ENCODE measurements at places on chromosomes 12 and 14.

- DNase-seq = no peak
Observed at GRCh38 chr14:22846811-22847307, 10.5 kb downstream of the MMP14 start.

GRCh38 chr14:78746086-78746595, 576.0 kb downstream of the NRXN3 start:
- no peak for DNase-seq

- no peak for DNase-seq
Observed at GRCh38 chr12:92147491-92147890, 1.8 kb upstream of the BTG1 start.

DNA sequence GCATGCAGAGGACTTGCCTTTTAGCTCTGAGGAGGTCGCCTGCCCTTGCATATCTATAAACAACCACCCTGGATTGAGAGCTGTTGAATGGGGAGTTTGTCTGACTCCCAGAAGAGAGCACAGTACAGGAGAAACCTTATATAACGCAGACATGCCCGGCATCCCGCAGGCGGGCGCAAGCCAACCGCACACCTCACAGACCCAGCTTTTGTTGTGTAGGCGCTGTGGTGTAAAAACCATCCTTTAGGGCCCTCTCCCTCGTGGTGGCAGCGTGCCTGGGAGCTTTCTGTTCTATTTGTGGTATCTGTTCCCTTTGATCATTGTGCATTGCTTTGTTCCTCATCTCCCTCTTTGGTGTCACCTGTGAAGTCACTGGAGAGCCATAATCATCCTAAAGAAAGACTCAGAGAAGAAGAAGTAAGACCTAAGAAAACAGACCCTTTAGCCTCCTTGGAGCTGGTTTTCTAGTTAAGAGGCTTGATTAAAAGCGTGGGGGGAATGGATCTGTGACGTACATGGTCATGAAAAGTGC, 77.7 kb downstream of the ETV6 start:
- no peak for DNase-seq

DNA sequence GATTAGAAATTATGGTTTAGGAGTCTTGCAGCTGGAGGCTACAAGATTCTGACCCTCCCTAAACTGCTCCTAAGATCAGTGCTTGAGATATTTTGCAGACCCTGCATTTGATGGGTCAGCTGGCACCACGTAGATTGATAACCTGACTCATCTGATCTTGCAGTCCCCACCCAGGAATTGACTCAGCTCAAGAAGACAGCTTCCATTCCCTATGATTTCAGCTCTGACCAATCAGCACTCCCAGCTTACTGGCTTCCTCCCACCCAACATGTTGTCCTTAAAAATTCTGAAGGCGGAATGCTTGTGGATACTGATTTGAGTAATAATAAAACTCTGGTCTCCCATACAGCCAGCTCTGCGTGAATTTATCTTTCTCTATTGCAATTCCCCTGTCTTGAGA, 23.2 kb upstream of the MTHFD1 start:
- no peak for DNase-seq

GRCh38 chr12:44817687-44818086, 58.4 kb downstream of the NELL2 start:
- no peak for DNase-seq

DNA sequence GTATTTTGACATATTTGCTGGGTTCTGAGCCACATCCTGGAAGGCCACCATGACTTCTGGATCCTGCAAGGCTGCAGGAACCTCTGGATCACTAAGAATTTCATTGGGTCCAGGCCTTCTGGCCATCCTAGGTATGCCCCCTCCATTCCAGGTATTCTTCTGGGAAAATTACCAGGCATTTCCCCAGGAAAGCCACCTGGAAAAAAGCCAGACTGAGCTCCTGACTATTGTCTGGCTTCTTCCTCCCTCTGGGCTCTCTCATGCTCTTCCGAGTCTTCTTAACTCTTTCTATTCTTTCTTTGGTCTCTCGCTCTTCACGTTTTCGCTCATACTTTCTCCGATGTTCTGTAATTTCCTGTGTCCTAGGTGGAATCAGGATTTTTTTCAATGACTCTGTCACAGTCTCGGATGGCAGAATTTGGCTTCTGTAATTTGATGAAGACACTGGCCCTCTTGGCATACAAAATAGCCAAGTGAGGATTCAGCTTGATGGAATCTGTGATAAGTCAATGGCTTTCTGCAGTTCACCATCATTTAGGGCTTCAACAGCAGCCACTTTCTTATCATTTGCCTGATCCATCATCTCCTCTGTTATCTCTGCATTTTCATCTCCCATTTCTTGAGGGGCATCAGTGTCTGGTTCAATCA, 42.6 kb downstream of the ATP23 start:
- no peak for DNase-seq

DNA sequence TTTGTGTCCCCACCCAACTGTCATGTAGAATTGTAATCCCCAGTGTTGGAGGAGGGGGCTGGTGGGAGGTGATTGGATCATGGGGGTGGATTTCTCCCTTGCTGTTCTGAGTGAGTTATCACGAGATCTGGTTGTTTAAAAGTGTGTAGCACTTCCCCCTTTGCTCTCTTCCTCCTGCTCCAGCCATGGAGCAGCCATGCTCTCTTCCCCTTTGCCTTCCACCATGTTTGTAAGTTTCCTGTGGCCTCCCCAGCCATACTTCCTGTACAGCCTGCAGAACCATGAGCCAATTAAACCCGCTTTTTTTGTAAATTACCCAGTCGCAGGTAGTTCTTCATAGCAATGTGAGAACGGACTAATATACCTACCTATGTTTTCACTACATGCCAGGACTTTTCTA, 2.6 kb upstream of the POC1B start:
- DNase-seq = no peak

GRCh38 chr14:23408307-23408630, 196 bp upstream of the MYH6 start:
- no peak for DNase-seq

- DNase-seq = no peak
Observed at GRCh38 chr14:42523666-42524065, 917.0 kb downstream of the LRFN5 start.

DNA sequence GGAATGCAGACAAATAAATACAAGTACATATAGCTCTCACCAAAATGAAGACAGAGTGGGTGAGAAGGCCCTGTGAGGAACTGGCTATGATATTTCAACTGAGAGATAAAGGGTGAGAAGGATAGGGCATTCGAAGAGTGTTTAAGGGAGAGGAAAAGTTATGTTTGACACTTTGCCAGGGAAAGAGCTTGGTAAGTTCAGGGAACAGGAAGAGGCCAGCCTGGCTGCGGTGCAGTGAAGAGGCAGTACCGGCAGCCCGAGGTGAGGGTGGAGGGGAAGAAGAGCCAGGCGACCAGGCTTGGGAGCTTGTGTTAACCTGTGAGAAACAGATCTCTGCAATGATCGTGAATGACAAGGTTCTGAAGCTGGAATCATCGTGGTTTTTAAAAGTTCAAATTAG, 84.7 kb upstream of the RFX4 start:
- no peak for DNase-seq

DNA sequence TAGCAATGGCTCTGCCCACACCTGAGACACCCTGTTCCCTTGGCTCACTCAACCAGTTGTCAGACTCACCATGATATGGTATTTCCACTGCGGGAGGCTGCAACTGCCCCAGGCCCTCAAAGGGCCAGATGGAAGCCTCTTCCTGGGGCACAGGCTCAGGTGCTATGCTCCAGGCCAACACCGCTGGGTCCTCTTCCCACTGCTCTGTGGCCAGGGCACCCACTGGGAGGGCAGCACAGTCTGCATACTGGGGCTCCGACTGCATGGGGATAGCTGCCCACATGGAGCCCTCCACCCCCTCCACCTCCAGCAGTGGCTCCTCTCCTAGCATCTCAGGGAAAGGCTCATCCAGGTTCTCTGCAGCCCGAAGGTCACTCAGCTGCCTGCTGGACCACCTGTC, 3.7 kb downstream of the ANGEL1 start:
- DNase-seq = no peak

DNA sequence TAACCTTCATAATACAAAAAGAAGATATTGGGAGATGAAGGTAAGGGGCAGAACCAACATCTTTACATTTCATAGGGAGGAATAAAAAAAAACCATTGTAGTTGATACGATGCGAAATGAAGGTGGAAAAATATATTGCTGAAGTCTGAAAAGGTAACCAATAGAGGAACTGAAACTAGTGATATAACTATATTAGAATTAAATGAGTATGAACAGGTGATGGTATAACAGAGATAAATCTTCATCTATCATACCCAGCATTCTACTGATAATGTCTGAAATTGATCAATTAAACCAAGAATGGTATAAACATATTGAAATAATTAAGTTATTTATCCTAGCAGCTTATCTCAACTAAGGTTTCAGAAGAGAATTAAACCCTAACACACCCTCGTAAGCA, 332.1 kb downstream of the NELL2 start:
- no peak for DNase-seq

GRCh38 chr14:96245710-96246538, 10.1 kb upstream of the BDKRB1 start:
- no peak for DNase-seq

DNA sequence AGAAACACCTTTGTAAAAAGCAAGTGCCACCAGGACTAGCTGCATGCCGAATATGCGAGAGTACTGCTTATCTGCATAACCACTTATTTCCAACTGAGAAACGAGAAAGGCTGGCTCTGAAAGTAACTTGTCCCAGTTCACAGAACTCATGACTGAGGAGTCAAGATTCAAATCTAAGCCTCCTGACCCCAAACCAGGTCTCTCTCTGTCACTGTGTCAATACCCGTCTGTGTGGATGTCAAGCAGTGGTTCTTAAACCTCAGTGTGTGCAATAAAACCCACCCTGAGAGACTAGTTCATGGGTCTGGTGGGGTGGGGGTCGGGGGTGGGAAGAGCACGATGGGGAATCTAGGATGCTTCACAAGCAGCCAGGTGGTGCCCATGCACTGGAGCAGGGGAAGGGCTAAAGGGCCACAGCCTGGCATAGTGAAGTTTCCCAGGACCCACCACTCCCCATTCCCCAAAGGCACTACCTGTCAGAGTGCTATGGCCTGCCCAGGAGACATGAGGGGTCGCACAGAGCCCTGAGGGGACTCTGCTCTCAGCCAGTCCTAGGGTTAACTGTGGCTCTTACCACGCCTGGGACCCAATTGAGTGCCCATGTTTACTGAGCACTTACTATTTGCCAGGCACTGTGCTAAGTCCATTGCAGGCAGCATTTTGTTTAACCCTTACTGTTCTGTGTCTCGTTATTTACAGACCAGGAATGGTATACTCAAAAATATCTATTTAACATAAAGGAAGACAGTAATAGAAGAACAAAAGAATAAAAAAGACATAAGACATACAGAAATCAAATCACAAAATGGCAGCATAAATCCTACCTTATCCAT, 33.4 kb upstream of the PNMA1 start:
- no peak for DNase-seq

- DNase-seq = no peak
Observed at GRCh38 chr14:96737881-96738280, 59.3 kb upstream of the VRK1 start.

GRCh38 chr12:45522227-45522626, 207.3 kb upstream of the ARID2 start:
- DNase-seq = no peak

DNA sequence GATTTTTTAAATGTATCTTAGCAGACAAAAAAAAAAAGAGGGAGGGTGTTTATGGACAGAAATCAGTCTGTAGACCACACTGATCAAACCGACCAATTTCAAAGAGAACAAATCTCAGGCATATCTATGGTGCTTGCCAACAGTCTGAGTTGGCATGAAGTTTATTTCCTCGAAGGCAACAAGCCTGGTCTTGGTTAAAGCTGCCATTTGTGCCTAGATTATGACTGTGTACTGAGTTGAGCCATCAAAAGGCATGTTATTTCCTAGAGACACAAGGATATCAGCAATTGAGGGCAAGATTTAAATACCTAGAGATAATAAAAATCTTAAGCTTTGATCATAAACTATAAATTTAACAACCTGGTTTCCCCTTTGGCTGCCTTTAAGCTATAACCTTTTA, 119.2 kb downstream of the SLC2A13 start:
- no peak for DNase-seq

DNA sequence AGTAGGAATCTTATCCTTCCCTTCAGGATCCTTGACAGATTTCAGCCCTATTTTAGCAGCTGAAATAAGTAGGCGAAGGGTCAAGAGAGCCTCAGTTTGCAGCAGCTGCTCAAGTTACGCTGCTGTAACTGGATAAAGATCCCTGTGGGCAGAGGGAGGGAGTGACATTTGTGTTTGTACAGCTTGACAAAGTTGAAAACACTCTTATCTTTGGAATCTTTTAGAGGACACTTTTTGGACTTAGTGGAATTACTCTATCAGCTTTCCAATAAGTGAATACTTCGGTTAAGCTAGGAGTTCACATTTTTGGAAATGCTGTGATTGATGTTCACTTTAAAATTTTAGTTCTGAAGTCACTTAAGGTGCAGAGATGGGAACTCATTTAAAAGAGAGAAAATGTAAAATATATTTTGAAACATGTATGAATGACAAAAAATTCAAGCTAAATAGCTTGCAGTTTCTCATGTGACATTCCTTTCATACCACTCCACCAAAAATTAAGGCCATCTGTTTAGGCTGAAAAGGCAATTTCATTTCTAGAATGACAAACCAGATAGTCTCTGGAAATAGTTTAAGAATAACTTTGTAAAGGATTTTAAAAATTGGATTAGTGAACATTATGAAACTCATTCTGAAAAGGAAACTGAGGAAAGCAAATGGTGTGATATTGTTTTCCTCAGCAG, 55.2 kb downstream of the SLC38A4 start:
- DNase-seq = no peak

DNA sequence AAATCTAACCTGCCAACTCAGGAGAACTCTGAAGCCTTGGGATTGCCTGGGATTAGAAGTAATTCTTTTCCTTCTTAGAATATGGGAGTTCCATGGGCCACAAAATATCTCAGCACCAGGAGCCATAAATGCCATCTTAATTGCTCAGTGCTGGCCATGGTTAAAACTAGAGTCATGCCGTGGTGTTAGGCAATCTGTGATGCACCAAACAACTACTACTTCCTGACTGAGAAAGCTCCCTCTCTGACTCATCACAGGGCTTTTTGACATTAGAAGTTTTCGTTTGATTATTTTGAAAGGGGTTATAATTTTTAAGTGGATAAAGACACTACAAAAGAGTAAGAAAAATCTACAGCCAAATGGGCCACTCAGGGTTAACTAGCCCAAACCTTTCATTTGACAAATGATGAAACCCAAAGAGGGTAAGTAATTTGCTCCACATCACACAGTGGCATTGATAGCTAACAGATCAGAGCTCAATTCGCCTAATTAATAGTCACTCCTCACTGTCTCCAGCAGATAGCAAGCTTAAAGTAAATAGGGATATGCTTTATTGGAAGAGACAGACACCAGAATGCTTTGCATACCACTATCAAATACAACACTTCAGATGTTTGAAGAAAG, 377.3 kb downstream of the EMP1 start:
- DNase-seq = no peak

DNA sequence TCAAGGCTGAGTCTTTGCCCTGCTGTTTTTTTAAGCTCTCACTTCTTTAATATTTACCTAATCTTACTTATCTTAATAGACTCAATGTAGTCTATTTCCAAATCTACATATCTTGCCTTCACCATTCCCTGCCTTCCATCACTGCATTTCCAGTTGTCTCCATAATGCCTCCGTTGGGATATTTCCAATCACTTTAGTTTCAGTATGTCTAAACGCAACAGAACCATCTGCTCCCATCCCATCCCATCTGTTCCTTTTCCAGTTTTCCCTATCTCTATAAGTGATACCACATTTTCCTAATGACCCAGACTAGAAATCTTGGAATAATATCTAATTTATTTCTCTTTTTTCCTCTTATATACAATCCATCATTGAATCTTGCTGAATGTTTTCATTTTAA, 15.1 kb upstream of the CCDC198 start:
- no peak for DNase-seq

GRCh38 chr12:46892034-46892705, 66.4 kb upstream of the SLC38A4 start:
- DNase-seq = no peak

- DNase-seq = no peak
Observed at GRCh38 chr12:18620986-18621385, 116.8 kb downstream of the PLCZ1 start.
